ENCODE measurements at places on chromosomes 6 and 20. TPM values are rescaled to one million over a fixed set of nuclear protein-coding genes. Genes with fewer than 3 reads are reported as not detected.

NKX2-4 gene
- total RNA-seq, result not detected

MAN1A1 gene
- total RNA-seq, result 87.1 TPM

IL20RA gene
- 15.1 TPM for total RNA-seq

DEFB119 gene
- not detected for total RNA-seq

DNA sequence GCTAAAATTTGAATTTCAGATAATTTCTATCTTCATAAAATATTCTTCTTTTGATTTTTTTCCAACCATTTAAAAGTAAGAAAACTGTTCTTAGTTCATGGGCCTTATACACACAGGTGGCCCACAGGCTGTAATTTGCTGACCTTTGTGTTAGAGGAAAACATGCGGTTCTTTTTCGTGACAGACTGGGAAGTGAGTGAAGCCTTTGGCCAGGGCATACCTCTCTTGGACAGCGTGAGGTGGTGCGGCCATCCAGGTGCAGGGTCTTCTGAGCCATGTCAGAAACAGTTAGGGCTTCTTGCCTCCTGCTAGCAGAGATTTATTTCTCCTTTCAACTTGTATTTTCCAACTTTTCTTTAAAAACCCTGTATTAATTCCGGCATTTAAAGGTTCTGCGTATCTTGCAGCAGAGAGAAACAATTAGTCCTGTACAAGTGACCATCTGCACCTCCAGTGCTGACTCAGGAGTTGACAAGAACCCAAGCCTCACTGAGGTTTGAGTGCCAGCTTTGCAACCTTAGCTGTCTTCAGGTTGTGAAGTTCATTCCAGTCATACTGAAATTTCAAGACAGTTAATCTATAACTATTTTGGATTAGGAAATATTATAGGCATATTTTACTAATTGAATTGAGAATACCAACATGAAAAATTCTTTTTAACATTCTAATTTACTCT, 177.8 kb downstream of the LY86 start:
- no peak for DNase-seq

- DNase-seq, result peak; percentile 15
Observed at GRCh38 chr6:10465629-10466499, 51.0 kb upstream of the TFAP2A start.

DNA sequence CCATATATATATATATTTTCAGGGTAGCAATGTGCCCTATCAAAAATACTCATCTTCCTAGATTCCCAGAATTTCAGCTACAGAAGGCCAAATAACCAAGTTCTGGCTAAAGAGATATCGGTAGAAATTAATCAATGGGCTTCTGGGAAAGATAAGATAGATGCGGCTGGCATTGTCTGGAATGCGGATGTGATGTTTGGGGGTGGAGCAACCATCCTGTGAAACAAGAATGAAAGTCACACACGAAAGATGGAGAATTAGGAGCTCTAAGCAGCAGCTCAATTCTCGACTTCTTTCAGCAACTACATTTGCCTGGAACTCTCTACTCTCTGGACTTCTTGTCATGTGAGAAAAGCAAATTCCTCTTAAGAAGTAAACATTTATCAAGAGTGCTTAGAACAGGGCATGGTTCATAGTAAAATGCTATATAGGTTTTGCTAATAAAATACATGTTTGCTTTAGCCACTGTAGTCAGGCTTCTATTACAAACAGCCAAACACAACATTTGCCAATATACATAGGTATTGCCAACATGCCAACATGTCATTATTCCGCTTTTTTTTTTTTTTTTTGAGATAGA, 90.8 kb downstream of the CLIC5 start:
- DNase-seq, result peak; percentile 28

GRCh38 chr20:44580581-44581268, 1.7 kb upstream of the PKIG start:
- DNase-seq, result no peak

- no peak for DNase-seq
Observed at GRCh38 chr6:50905297-50905696, 86.6 kb downstream of the TFAP2B start.

GRCh38 chr20:51350941-51351631, 191.4 kb downstream of the NFATC2 start:
- no peak for DNase-seq
